Left ventricle myocardium inferior (tissue), 1 donor: ENCODE measurements at places on chromosomes 11 and 22. TPM values are rescaled to one million over a fixed set of nuclear protein-coding genes. Genes with fewer than 3 reads are reported as not detected.

- H3K27ac ChIP-seq, result no peak overlapping the region
- no peaks in the 10 kb centered on the region for H3K4me1 ChIP-seq
- no peaks in the 10 kb centered on the region for H3K36me3 ChIP-seq
Observed at GRCh38 chr22:22948651-22949571, 61.3 kb downstream of the IGLL5 start.

- H3K36me3 ChIP-seq, result no peaks in the 10 kb centered on the region
- H3K27ac ChIP-seq, result no peak overlapping the region
- no peak overlapping the region for H3K4me3 ChIP-seq
Observed at GRCh38 chr11:88831303-88831890, 234.4 kb downstream of the GRM5 start.

DNA sequence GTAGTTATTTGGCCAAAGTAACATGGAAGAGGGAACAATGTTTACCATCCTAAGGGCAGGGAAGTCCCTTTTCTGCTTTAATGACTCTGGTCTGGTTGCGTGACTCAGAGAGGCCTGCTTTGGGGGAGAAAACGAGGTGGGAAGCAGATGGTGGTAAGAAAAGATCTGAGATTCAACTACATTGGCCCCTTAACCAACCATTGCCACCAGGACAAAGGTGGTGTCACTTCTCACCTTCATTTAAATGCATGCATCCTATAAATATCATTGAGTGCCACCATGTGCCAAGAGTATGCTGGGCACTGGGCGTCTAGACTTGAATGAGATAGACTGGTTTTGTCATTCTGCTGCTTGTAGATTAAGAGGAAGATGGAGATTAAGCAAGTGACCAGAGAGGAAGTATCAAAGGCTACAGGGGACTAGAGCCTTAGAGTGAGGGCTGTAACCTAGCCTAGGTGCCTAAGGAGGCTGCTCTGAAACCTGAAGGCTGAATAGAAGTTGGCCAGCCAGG, 3.6 kb upstream of the SORL1 start:
- no peaks in the 10 kb centered on the region for H3K36me3 ChIP-seq
- H3K4me3 ChIP-seq, result no peak overlapping the region
- no peak overlapping the region for H3K27ac ChIP-seq
- H3K27me3 ChIP-seq, result peaks cover 36% of the 10 kb centered on the region
- peaks cover 14% of the 10 kb centered on the region for H3K4me1 ChIP-seq

- H3K4me1 ChIP-seq, result no peaks in the 10 kb centered on the region
- H3K36me3 ChIP-seq, result no peaks in the 10 kb centered on the region
- no peak overlapping the region for H3K4me3 ChIP-seq
Observed at GRCh38 chr11:30652801-30653200, 66.6 kb upstream of the MPPED2 start.

DNA sequence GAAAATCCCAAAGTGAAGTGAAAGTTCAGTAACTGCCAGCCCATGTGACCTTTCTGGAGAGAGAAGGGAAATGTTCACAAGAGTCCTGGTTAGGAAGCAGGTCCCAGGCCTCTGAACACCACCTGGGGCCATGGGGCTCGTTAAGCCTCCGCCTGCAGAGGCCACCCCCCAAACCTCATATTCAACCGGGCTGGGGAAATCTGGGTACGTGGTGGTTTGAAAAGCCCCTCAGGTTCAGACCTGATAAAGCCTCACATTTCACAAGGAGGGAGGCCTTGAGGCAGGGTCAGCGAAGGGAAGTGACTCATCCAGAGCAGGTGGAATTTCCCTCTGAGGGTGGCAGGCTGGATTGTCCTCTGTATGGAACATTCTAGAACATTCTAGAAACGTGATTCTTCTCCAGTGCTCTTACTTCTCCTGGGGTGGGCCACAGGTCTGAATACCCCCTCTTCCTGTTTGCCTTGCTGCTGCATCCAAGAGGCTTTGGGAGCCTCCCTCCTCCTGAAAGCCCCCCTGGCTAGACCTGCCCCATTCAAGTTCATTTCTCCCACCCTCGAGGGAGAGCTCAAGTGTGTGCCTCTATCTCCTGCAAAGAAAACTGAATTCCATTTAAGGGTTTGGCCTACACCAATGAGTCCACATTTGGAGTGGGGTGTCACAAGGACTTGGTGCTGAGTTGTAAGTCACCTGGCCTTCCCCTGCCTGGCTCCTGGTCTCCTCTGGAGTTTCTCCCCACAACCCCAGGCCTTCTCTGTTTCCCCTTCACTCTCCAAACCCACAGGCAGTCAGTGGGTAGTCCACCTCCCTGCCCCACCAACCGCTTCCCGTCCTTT, 6.3 kb downstream of the FXYD2 start:
- H3K27ac ChIP-seq, result no peak overlapping the region
- peaks cover 53% of the 10 kb centered on the region for H3K4me1 ChIP-seq
- H3K36me3 ChIP-seq, result no peaks in the 10 kb centered on the region
- no peak for DNase-seq

GRCh38 chr11:110071197-110071596, 22.0 kb upstream of the ZC3H12C start:
- H3K27me3 ChIP-seq, result no peaks in the 10 kb centered on the region
- H3K4me3 ChIP-seq, result no peak overlapping the region
- H3K36me3 ChIP-seq, result no peaks in the 10 kb centered on the region
- no peak for DNase-seq

DNA sequence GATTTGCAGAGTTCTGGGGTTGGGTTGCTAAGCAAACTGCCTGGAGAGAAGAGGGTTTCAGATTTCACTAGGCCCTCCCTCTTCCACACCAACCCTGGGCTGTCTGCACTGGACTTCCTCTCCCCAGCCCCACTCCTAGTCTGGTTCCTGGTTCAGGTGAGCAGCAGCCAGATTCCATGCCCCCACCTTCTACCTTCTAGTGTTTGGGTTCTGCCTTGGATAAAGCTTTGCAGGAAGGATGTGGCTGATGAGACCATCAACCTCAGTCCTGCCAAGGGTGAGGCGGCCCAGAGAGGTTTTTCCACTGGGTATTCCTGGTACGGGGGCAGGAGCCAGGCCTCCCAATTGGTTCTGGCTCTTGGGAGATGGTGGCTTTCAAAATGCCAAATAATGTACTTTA, 68.3 kb downstream of the BCR start:
- H3K4me3 ChIP-seq, result no peak overlapping the region
- peaks cover under 1% of the 10 kb centered on the region for H3K36me3 ChIP-seq
- peaks cover 12% of the 10 kb centered on the region for H3K4me1 ChIP-seq

DNA sequence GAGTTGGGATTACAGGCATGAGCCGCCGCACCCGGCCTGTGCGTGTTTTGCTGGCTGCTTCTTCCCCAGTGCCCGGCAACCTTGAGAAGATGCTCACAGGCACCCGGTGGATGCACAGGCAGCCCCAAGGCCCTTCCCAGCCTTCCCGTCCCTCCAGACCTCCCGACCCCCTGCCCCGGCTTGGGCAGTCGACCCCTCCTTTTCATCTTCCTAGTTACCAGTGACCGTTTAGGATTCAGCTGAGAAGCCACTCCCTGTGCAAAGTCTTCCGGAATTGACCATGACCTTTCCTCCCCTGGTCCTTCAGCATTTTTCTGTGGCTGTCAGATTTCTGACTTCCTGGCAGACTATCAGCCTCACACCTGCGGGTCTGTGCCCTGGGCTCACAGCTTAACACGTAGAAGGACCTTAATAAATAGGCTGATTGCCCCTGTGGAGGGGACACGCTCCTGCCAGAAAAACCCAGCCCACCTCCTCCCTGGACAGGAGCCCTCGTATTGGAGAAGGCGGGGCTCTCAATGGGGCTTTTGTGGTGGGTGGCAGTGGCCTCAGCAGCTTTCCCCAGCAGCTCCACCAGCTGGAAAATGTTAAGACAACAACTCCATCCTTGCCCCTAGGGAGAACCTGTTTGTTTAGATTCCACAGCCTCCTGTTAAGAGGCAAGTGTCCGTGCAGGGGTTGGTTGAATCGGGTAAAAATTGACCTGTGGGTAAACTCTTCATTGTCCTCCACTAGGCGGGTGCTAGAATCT, 10.4 kb upstream of the ANO1 start:
- no peak overlapping the region for H3K4me3 ChIP-seq
- H3K27ac ChIP-seq, result no peak overlapping the region
- peaks cover 19% of the 10 kb centered on the region for H3K4me1 ChIP-seq
- peaks cover 93% of the 10 kb centered on the region for H3K27me3 ChIP-seq
- no peaks in the 10 kb centered on the region for H3K36me3 ChIP-seq

- no peaks in the 10 kb centered on the region for H3K27me3 ChIP-seq
- peaks cover 74% of the 10 kb centered on the region for H3K4me1 ChIP-seq
- DNase-seq, result no peak
- no peak overlapping the region for H3K4me3 ChIP-seq
- no peaks in the 10 kb centered on the region for H3K36me3 ChIP-seq
Observed at GRCh38 chr11:128525411-128526243, 61.7 kb downstream of the ETS1 start.

DNA sequence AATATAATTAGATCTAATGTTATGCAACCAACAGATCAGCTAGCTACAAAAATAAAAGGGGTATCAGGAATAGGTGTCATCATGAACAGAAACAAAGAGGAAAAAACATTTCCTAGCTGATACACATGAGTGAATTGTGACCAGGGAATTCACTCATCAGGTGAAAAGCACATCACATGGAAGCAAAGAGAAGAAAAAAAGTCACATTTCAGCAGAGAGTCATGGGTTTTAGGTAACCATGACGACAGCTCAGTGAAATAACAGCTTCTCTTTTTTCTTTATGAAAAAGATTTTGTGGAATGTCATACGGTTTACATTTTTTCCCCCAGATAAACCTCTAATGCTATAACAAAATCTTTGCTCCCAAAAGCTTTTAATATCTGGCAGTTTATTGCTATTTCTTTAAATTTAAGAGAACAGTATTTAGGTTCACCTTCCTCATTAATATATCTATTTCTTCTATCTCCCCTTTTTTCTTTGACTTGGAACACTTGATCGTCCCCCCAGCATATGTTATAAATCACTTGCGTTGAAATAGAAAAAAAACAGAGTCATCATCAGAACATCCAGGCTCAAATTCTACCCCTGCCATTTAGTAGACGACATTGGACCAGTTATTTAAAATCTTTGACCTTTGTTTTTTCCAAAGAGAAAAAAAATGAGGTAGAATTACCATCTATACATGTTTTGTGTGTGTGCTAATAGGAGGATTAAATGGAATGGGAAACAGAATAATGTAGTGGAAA, 5.3 kb downstream of the TYR start:
- H3K27ac ChIP-seq, result no peak overlapping the region
- no peaks in the 10 kb centered on the region for H3K4me1 ChIP-seq
- H3K27me3 ChIP-seq, result no peaks in the 10 kb centered on the region

DNA sequence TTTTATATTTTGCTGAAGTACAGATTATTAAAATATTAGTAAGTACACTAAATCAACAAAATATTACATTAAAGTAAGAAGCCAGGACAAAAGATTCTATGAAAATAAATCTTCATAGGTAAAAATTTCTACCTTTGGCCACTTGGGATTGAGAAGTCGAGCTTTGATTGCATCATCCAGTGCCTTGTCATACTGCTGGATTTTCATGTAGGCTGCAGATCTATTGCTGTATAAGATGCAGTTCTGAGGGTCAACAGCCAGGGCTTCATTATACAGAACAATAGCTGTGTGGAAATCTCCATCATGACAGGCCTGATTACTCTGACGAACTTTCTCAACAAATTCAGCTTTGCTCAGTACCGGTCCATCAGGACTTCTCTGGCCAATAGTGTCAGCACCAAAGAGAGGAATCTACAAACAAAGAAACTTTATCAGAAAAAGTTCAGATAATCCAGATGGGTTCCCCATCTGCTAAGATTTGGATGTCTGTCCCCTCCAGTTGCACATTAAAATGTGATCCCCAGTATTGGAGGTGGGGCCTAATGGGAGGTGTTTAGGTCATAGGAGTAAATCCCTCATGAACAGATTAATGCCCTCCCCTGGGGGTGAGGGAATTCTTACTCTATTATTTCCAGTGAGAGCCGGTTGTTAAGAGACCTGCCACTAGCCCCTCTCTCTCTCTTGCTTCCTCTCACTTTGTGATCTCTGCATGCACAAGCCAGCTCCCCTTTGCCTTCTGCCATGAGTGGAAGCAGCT, 50.0 kb downstream of the TTC28 start:
- DNase-seq, result no peak
- no peaks in the 10 kb centered on the region for H3K36me3 ChIP-seq
- peaks cover 4% of the 10 kb centered on the region for H3K4me1 ChIP-seq
- no peak overlapping the region for H3K4me3 ChIP-seq

DNA sequence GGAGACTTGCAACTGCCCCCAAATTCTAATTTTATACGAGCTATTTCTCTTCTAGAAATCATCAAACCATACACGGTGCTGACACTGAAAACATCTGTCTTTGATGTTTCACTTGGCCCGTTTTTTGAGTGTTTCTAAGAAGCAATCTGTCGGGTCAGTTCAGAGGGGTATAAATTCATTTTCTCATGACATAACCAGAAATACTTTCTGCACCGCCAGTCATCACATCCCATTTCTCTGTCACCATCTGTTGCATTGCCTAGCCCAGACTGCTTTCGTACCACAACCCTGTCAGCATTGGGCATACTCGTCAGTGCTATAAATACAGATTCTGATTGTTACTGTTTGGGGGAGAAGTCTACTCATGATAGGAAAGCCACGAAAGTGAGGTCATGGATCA, 63.1 kb upstream of the CCDC90B start:
- DNase-seq, result no peak
- no peaks in the 10 kb centered on the region for H3K27me3 ChIP-seq
- H3K4me3 ChIP-seq, result no peak overlapping the region

- no peak for DNase-seq
- H3K36me3 ChIP-seq, result no peaks in the 10 kb centered on the region
- no peak overlapping the region for H3K4me3 ChIP-seq
- no peak overlapping the region for H3K27ac ChIP-seq
- peaks cover 4% of the 10 kb centered on the region for H3K27me3 ChIP-seq
- H3K4me1 ChIP-seq, result peaks cover 26% of the 10 kb centered on the region
Observed at GRCh38 chr11:121291319-121291718, 1.3 kb upstream of the SC5D start.

DNA sequence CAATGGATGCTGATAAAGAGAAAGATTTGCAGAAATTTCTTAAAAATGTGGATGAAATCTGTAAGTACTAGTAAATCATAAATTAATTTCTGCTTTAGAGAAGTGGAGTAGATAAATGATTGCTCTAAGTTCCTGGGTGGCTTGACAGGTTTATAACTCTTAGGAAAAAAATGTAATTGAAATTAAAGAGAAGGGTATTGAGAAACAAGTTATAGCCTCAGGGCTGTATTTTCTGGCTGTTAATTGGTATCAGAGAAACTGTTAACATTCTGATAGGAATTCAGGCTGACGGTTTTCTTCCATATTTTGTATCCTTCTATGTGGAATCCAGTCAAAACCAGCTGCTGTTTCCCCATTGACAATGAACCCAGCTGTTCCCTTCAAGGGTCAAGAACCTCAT, 1.9 kb downstream of the TTC12 start:
- no peak overlapping the region for H3K4me3 ChIP-seq
- H3K27ac ChIP-seq, result no peak overlapping the region
- H3K4me1 ChIP-seq, result peaks cover 21% of the 10 kb centered on the region
- no peak for DNase-seq

- peaks cover 25% of the 10 kb centered on the region for H3K4me1 ChIP-seq
- peak within 1 kb of the TSS; percentile 59 for H3K27ac ChIP-seq
- H3K36me3 ChIP-seq, result no peaks in the 10 kb centered on the region
- H3K4me3 ChIP-seq, result peak within 1 kb of the TSS; percentile 82
- no peaks in the 10 kb centered on the region for H3K27me3 ChIP-seq
Observed at GRCh38 chr11:86800076-86800959, at the start of gene PRSS23. Gene PRSS23 (plus strand): TSS chr11:86800542. CDS start chr11:86807644, 7,102 bp downstream.

Gene APOBEC3G
- 4.2 TPM for total RNA-seq

Gene CD6
- total RNA-seq, result 0.47 TPM

Gene KCNC1
- not detected for total RNA-seq

Gene KCNJ5
- total RNA-seq, result 5.4 TPM

Gene HOATZ
- not detected for total RNA-seq

Gene SYT8
- not detected for total RNA-seq

Gene MGAT3
- 3.2 TPM for total RNA-seq

Gene OR2AG1
- total RNA-seq, result not detected

Gene TLCD5
- total RNA-seq, result 9.7 TPM

Gene LRRC75B
- 5.6 TPM for total RNA-seq

Gene F2
- total RNA-seq, result not detected

Gene ESRRA
- total RNA-seq, result 213 TPM

Gene GAS2L1
- total RNA-seq, result 22.4 TPM

Gene BTBD18
- not detected for total RNA-seq
